ENCODE measurements at places on chromosomes 7 and 10.

DNA sequence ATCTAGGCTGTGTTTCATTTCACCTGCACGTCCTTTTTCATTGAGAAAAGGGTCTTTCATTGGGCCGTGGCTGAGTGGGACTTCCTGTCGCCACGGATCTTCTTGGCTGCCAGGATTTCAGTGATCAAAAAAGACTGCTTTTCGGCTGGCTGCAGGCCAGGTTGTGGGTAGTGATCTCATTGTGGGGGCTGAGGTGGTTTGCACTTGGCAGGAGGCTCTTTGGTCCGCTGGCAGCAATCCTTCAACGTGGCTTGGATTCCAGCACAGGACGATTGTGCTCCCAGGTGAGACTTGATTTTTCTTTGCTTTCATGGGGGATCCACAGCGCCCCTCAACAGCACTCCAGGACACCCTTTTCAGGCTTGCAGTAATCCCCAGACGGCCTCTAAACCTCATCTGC is 29.0 kb upstream of the ZNF273 start:
- no peak overlapping the region for H3K4me3 ChIP-seq
- DNase-seq: no peak
- H3K27ac ChIP-seq: no peak overlapping the region
- no peaks in the 10 kb centered on the region for H3K27me3 ChIP-seq
- no peaks in the 10 kb centered on the region for H3K36me3 ChIP-seq

- peaks cover 2% of the 10 kb centered on the region for H3K27me3 ChIP-seq
- no peaks in the 10 kb centered on the region for H3K36me3 ChIP-seq
- no peak overlapping the region for H3K4me3 ChIP-seq
- no peak overlapping the region for H3K27ac ChIP-seq
Measured at GRCh38 chr7:158458716-158459282, 128.8 kb downstream of the PTPRN2 start.

DNA sequence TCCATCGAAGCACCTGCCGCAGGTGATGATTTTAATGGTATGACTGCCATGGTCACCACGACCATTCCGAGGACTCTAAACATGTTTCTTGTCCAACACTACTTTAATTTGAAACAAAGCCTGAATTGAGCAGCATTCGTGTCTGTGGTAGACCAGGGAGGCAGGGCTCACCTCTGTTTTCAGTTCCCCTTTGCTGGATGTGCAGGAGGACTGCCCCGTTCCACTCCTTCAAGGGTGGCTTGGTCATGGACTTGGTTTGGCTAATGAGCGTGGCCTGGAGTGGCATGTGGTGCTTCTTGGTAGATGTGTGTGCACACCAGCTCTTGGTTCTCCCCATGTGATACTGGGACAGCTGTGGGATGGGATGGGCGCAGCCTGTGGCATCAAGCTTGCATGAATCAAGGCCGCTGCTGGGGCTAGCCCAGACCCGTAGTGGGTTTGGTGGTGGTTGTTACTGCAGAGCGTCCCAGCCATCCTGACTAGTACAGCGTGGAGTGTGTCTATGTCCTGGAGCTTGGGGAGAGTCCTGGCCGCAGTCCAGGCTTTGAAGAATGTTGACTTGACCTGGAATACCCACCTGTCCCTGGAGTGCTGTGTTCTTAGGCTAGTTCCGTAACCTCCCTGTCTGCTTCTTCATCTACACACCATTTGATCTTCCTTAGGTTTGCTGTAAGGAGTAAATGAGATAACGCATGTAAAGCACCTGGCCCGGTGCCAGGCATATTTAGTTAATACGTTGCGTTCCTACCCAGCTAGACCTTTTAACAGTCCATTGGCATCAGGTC is 34.8 kb downstream of the MGMT start:
- DNase-seq: no peak
- no peaks in the 10 kb centered on the region for H3K27me3 ChIP-seq
- no peak overlapping the region for H3K4me3 ChIP-seq
- H3K27ac ChIP-seq: no peak overlapping the region
- H3K4me1 ChIP-seq: no peaks in the 10 kb centered on the region
- H3K36me3 ChIP-seq: peaks cover 13% of the 10 kb centered on the region

- DNase-seq: no peak
- H3K4me3 ChIP-seq: no peak overlapping the region
- H3K27me3 ChIP-seq: no peaks in the 10 kb centered on the region
- H3K4me1 ChIP-seq: no peaks in the 10 kb centered on the region
- no peak overlapping the region for H3K27ac ChIP-seq
Measured at GRCh38 chr7:98058186-98058585, 48.5 kb upstream of the LMTK2 start.

- no peaks in the 10 kb centered on the region for H3K36me3 ChIP-seq
- no peak overlapping the region for H3K4me3 ChIP-seq
- H3K4me1 ChIP-seq: no peaks in the 10 kb centered on the region
Measured at GRCh38 chr10:43260117-43260761, 6.6 kb downstream of the RASGEF1A start.

DNA sequence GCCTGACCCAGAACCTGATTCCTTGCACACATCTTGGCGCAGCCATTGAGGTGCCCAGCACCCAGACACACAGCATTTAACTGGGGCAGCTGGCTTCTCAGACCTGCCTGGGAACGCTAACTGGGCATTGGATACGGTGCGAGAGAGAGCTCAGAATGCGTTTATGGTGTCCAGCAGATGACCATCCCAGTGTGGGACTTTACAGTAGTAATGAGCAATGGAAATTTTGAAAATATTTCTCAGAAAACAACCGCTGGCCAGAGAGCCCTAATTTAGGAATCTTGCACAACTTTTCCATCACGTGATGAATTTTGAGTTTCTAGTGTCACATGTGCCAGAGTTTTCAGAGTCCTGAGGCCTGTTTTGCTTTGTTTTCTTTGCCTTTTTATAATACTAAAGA is 78.2 kb upstream of the SEC61G start:
- peaks cover 1% of the 10 kb centered on the region for H3K4me1 ChIP-seq
- H3K4me3 ChIP-seq: no peak overlapping the region
- H3K27ac ChIP-seq: no peak overlapping the region
- H3K36me3 ChIP-seq: no peaks in the 10 kb centered on the region
- H3K27me3 ChIP-seq: no peaks in the 10 kb centered on the region

DNA sequence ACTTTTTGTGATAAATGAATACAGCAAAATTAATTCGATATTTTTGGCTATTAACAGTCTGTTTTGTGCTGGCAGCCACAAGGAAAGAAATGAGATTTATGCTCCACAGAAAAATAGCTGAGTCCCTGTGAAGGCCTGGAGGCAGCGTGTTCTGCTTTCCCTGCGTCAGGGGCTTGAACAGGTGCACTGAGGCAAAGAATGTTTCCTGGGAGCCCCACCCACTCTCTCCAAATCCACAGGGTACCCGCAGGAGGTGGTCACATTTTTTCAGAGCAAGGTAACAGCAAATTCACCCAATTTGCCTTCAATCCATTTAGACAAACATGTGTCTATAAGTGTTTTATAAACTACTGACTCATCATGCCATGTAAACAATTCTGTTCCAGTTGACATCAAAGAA is 308.1 kb downstream of the TCERG1L start:
- peaks cover 7% of the 10 kb centered on the region for H3K27me3 ChIP-seq
- H3K36me3 ChIP-seq: no peaks in the 10 kb centered on the region
- DNase-seq: no peak
- no peaks in the 10 kb centered on the region for H3K4me1 ChIP-seq

DNA sequence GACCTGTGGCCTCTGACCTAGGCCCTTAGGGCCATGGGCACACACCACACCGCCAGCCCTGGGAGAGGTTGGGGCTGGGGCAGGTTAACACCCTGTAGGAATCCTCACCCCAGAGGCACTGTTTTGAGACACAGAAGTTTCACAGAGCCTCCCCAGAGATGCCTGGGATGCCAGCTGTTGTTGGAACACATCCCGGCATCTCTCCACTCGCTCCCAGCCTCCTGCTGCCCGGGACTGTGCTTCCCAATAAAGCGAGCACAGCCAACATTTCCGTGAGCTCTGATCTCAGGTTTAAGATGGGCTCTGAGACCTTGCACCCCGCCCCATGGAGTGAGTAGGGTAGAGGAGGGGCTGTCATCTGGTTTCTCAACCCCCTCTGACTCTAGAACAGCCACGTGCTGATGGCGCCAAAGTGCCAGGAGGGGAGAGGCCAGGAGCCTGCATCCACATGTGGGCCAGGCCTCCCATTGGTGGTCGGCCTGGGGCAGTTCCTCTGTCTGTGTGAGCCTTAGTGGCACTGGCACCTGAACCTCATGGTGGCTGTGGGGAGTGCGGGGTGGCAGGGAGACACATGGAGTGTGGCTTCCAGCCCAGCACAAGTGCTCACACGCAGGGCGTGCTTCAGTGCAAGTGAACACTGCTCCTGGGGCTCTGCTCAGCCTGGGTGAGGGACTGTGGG is 54.7 kb downstream of the RASGEF1A start:
- DNase-seq: no peak
- no peak overlapping the region for H3K4me3 ChIP-seq
- no peak overlapping the region for H3K27ac ChIP-seq
- no peaks in the 10 kb centered on the region for H3K36me3 ChIP-seq

DNA sequence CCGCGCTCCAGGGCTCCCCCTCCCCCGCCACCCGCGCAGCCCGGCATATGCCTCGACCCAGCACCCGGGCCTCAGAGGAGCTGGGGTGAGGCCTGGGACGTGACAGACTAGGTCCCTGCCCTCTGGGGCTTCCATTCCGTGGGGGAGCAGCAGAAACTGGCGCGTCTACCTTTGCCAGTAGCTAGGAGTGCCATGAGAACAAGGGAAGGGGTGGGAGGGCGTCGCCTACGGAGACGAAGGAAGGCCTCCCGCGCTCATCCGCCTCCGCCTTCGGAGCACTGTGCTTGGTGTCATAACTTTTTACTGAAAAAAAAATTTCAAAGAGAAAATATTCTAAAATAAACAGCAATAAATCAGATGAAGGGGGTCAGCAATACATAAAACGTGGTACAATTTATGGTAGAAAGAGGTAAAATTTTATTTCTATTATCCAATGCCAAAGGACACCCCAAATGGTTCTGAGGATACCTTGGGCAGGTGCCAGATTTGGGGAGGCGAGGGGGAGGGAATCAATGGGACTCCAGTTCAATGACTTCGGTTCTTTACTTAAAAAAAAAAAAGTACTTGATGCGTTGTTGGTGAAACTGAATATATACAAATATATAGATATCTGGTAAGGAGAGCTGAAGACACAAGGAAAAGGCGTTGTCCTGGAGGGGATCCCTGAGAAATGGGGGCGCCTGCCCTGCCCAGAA is 35.1 kb upstream of the GRID1 start:
- H3K27me3 ChIP-seq: peaks cover 51% of the 10 kb centered on the region
- peak overlapping the region; percentile 61 for H3K4me3 ChIP-seq
- no peak for DNase-seq
- H3K4me1 ChIP-seq: peaks cover 8% of the 10 kb centered on the region
- H3K27ac ChIP-seq: no peak overlapping the region

DNA sequence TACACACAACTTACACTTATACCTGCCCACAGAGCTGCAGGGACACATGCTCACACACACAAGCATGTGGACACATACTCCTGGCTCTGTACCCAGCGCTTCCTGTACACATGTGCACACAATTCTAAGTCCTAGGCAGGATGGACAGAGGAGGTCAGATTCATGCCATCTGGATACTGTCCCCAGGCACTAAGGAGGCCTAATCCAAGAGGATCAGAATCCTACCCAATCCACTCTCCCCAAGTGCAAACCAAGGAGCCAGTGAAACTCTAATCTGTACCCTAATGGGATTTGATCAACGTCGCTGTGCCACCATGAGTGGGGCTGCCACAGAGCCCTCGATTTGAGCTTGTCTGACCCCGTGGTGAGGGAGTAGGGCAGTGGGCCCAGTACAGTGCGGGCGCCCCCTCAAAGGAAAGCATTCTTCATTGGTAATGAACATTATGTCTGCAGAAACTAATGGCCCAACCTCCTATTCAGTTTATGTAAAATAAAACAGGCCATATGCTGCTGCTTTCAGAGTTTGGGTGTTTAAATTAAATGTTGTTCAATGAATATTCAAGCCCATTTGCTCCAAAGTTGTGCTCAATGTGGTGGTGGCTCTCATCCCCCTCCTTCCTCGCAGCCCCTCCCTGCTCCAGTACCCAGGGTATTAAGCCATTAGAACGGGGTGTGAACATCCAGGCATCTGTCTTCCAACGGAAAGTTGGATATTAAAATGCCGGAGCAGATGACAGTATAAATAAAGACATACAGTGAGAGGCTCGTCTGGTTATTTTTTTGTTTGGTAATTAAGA is 26.4 kb downstream of the RPS24 start:
- no peak overlapping the region for H3K4me3 ChIP-seq
- no peak overlapping the region for H3K27ac ChIP-seq
- no peaks in the 10 kb centered on the region for H3K4me1 ChIP-seq
- peaks cover 1% of the 10 kb centered on the region for H3K36me3 ChIP-seq

DNA sequence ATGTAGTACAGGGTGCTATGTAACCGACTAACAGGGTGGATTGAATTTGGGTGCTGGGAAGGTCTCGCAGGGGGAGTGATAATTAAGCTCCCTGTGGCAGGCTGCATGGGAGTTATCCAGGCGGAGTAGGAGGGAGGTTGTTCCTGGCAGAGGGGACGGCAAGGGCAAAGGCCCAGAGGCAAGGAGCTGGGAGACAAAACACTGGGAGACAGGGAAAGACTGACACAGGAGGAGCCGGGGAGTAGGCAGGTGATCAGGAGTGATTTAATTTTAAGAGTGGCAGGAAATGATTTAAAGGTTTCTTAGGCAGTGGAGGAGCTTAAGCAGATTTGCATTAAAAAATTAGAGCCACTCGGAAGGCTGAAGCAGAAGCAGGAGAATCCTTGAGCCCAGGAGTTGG is 40.7 kb upstream of the LEP start:
- no peaks in the 10 kb centered on the region for H3K36me3 ChIP-seq
- DNase-seq: no peak
- no peak overlapping the region for H3K4me3 ChIP-seq
- no peak overlapping the region for H3K27ac ChIP-seq

DNA sequence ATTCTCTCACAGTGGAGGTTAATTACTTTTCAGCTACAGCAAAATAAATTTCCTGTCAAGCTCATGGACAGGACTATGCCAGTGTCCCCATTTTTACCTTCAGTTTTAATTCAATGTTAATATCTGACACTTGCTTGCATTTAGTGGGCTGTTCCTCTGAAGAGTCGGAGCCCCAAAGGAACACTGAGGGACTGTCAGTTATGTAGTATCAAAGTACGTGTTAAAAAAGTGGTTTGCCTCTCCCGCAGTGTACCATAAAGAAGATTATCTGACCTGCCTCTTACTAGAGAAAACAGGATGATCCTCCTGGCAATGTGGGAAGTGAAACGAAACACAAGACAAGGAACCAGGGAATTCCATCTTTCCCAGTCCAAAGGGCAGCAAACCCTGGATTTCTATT is 1010.9 kb upstream of the PHF14 start:
- no peaks in the 10 kb centered on the region for H3K27me3 ChIP-seq
- no peak for DNase-seq
- no peaks in the 10 kb centered on the region for H3K36me3 ChIP-seq
- peaks cover 1% of the 10 kb centered on the region for H3K4me1 ChIP-seq
- H3K4me3 ChIP-seq: no peak overlapping the region

- no peak for DNase-seq
- H3K4me1 ChIP-seq: peaks cover 7% of the 10 kb centered on the region
- H3K4me3 ChIP-seq: no peak overlapping the region
- no peak overlapping the region for H3K27ac ChIP-seq
- H3K27me3 ChIP-seq: peaks cover 16% of the 10 kb centered on the region
- H3K36me3 ChIP-seq: no peaks in the 10 kb centered on the region
Measured at GRCh38 chr10:85655411-85655810, 711.2 kb downstream of the GRID1 start.

- DNase-seq: no peak
- no peaks in the 10 kb centered on the region for H3K36me3 ChIP-seq
- no peak overlapping the region for H3K27ac ChIP-seq
- no peak overlapping the region for H3K4me3 ChIP-seq
- H3K4me1 ChIP-seq: no peaks in the 10 kb centered on the region
Measured at GRCh38 chr7:76202666-76203030, 952 bp downstream of the SRRM3 start.

Data from progenitor cell of endocrine pancreas (in vitro differentiated cells).